ENCODE measurements at places on chromosomes 5 and 9.

DNA sequence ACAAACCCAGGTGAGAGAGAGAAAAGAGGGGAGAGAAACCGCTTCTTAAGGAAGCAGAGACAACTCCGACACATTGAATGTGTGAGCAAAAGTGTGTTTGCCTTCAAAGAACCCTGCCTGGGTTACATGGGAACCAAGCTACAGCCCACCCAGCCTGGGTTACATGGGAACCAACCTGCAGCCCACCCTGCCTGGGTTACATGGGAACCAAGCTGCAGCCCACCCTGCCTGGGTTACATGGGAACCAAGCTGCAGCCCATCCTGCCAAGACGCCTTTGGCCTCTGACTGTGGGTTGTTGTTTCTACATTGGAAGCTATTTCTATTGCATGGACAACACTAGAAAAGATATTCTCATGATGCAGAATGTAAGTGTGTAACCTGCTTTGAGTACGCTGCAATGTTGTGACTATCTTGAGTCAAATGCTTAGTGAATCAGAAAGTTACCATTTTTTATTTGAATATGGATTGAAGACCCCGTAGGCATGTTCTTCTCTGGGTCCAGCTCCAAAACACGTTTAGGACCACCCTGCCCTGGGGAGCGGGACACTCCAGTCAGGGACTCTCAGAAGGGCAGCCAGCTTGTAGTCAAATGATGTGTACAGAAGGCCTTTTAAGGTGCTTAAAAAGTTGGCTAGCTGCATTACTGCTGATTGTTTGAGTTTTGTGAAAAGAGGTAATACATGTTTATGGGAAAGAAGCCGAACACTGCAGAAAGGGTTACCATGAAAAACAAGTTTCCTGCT, 39.1 kb upstream of the UNC5A start:
- no peak for DNase-seq

DNA sequence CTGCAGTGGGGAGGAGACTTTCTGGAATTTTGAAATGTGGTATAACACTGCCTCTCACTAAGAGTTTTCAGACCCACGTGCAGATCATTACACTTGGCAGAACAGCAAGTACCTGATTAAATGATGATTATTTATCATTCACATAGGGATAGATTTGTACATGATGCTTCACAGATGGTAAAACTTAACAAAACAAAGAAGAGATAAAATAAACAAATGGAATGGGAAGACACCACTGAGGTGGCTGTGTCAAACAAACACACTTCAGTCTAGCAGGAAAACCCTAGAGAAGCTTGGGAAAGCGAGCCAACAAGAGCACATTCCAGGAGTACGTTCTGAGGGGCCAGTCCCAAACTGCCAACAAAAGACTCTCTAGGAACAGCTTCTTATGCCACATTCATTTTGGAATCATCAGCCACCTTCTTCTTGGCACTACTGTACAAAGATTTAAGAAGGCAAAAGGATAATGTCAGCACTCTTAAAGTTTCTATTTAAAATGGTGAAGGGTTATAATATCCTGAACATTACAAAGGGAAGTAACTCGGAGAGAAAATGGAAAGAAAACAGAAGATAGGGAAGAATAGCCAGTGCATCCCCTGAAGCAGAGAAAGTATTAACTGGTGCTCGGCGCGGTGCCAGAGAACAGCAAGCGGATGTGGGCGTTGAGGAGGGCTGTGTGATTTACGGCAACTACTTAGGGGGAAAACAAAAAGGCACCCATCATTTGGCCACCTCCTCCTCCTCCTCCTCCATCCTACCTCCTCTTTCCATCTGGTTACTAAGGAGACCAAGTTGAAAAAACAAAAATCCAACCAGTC, 1.6 kb downstream of the MED27 start:
- DNase-seq: peak; percentile 6

DNA sequence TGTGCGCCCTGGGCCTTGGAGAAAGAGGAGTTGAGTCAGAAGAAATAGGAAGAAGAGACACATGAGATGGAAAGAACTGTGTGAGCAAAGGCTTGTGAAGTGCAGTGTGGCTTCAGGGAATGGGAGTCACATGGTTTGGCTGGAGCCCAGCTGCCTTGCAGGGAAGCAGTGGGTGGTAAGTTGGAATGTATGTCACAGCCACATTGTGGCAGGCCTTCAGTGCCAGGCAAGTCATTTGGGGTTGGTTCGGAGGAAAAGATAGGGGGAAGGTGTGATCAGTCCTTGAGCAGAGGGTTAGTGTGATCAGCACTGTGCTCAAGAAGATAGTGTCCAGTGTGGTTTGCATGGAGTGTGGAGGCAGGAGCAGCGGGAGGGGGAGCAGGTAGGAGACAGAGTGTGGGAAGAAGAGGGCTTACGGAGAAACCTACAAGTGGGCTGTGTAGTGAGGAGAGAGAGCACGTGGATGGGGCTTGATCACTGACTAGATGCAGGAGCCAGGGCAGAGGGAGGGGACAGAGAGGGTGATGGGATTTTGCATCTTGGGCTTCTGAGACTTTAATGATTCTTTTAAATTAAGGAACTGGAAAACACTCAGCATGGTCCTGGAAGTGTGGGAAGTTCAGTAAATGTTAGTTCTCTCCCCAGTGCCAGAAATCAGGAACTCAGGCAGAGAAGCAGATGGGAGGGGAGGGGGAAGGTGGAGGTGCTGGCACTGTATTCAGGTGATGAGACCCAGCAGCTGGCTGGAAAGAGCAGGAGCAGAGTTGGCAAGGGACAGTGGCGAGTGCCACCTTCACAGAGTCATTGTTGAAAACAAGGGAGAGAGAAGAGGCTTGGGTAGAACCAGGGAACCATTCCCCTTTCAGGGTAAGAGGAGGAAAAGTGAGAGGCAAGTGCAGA, 46.6 kb downstream of the ARHGAP26 start:
- DNase-seq: no peak

DNA sequence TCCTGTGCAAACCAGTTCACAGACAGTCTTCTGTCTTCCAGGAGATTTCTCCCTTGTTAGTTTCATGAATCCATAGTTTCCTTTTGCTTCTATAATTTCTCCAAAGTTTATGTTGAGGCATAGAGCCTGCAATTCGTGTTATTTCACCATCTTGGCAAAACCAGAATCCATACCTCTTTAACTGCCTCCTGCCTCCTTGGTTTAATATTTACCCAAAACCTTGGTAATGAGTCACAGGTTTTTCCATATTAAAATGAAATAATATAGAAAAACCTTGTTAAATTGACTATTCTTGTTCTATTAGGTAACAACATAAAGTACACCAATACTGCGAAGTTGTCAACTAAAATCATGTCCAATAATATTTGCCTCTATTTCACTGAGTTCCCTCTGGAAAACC, 459.7 kb downstream of the HINT1 start:
- no peak for DNase-seq

GRCh38 chr5:58979090-58979489, 396.2 kb downstream of the RAB3C start:
- no peak for DNase-seq

DNA sequence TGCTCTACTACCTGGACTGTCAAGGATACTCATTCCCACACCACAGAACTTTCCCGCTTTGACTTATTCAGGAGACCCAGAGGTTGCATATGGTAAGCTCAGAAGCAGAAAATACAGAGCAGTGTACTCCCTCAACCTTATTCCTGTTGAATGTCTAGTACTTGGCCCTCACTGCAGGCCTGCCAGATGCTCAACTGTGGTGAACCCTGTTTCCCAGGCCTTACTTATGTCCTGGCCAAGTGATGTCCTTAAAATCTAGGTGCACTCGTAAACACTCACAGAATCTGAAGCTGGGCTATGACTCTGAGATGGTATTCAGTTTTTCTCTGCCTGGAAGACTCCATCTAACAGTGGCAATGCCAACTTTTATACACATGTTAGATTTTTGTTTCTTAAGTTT, 21.0 kb downstream of the DIAPH1 start:
- DNase-seq: no peak

DNA sequence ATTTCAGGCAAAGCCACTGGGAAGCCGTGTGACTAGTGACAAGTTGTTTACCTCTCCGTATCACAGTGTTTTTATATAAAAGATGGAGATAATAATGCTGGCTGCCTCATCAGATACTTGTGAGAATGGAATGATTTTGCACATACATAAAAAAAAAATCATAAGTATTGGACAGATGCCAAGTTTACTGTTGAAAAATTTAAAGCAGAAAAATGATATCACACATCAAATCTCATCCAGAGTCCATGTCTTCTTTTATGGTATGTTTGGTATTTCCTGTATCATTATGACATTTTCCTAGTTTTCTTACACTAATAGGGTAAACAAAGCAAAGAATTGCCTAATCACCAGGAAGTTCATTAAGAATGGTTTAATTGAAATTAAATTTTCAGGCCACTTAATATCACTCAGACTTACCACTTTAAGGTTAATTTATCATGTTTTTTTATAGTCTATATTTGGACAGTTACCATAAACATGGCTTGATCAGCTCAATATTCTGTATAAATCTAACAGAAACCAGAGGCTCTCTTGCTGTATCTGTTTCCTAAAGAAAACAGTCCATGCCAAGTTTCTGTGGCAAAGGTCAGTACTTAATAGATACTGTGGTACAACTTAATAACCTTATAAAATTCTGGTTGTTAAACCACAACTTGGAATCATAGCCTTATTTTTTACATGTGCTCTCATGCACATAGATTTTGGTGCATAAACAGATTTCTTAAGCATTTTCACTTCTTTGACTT, 656.5 kb upstream of the RIOK2 start:
- no peak for DNase-seq

DNA sequence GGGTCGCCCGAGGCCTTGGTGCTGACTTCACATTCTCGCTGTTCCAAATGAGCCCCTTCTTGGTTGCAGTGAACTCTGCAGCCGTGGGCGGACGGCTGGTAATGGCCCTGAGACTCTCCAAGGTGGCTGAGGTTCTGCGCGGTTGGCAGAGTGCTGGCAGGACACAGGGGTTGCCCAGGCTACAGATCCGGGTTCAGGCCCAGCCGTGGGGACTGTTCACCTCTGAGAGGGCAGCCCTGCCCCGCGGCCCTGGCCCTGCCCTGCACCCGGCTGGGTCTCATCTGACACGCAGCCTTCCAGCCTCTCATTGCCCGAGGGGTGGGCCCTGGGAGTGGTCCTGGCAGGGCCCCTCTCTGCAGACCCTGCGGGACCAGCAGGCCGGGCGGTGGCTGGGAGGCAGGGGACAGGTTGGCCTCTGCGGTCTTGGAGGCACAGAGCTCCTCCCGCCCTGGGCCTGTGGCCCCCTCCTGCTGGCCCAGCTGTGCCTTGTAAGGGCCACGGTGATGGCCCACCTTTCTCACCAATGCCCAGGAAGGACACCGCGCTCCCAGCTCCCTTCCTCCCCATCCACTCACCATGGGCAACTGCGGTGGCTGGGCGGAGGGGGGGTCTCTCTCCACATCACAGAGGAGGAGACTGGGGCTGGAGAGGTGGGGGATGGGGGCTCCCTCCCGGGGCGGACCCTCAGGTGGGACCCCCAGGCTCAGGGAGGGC, 51.6 kb downstream of the AHRR start:
- DNase-seq: no peak

- no peak for DNase-seq
Measured at GRCh38 chr5:37715992-37716391, 123.8 kb downstream of the GDNF start.

DNA sequence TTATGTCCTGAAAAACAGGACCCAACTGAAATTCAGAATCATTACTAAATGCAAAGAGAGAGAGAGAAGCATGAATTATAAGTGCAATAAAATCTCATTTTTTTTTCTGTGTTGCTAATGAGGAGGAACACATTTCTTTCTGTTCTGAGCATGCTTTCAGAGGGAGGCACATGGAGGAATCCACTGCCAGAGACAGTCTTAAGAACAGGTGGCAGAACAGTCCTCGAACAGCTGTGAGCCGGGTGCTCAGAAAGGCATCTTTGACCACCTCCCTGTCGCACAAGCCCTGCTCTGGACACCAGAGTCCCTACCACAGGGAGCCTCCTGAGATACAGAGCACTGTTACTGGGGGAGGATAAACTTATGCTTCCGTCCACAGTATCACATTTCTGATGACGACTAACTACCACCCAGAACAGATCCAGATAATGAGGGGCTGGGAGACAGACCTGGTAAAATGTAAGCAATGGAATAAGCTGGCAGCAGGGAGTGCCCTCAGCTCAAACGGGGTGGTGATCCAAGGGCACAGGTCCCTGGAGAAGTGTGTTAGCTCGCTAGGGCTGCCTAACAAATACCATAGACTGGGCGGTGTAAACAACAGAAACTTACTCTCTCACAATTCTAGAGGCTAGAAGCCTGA, 134.0 kb downstream of the SLC1A3 start:
- peak; percentile 27 for DNase-seq

DNA sequence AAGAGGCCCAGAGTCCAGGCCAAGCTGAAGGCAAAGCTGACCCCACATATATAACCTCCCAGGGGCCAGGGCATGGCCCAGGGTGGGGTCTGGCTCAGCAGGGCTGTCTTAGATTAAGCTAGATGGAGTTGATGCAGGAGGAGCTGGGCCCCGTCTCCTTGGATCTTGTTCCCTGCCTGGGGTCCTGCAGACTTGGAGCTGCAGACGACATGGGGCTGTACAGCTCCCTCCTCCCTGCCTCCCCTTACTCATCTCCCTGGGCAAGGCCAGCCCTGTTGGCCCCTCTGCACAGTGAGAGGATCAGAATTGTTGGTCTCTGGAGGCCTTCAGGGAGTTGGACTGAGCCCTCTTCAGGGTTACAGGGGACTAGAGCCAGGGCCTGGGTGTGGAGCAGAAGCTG, 134.9 kb downstream of the RGS3 start:
- no peak for DNase-seq

DNA sequence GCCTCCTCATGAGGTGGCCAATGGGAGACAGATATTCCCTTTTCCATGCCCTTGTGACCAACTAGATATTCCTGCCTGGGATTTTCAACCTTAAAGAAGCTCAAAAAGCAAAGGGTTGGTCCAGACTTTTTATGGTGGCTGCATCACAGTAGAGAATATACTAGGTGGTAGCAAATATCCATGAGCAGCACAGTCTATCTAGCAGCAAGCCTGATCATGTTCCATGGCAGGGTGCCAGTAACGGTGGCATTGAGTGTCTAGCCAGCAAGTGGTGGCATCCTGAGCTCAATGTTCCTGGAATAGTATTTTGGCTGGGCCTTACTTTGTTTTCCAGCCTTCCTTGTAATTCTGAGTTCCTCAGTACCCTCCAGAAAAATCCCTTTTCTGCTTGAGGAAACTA, 25.8 kb downstream of the CDC25C start:
- DNase-seq: peak; percentile 14

Measured in muscle of arm (tissue), 14 donors.